ENCODE measurements at places on chromosomes 7 and 10. TPM values are rescaled to one million over a fixed set of nuclear protein-coding genes. Genes with fewer than 3 reads are reported as not detected.

DNA sequence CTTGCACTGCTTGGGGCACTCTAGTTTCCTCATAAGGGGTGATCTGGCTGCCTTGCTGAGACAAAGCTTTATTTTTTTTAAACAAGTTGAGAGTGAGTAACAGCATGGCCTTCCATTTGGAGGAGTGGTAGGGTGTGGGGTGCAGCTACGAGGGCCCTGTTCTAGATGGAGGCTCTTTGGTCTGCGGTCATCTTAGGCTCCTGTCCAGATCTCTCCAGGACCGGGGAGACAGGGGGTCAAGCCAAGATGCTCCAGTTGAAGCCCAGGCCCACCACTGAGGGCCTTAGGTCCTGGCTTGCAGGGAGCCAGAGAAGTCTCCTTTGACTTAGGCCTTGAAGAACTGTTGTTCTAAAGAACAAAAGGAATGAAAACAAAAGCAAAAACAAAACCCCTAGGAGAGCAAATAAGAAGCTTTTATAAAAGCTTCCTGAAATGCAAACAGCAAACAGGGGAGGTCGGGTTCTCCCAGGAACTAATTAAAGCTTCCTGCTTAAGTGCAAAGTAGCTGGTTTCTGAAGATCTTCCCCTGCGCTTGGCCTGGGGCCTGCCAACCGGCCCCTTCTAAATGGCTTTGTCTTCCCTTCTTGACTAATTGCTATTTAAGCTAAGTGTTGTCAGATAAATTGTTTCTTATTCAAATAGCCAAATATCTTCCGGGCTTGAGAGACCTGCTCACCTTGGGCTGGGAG is 259.2 kb downstream of the GLRX3 start:
- H3K27me3 ChIP-seq = peaks cover 1% of the 10 kb centered on the region
- H3K36me3 ChIP-seq = peaks cover 6% of the 10 kb centered on the region
- no peak overlapping the region for H3K27ac ChIP-seq
- H3K4me3 ChIP-seq = no peak overlapping the region
- DNase-seq = no peak
- no peaks in the 10 kb centered on the region for H3K4me1 ChIP-seq

DNA sequence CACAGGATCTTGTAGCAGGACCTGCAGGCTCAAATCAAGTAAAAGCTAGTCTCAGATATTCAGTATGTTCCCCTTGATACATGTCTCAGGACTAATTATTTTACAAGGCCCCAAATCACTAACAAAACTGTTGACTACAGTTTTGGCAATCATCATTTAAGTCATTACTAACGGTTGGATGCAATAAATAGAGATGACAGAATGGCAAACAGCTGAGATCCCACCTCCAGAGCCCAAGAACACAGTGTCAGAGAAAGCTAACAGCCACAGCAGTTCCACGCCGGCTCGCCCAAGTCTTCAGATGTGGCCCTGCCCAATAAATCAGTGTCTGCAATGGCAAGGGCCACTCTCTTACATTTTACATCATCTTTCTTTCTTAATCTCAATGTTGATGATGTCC is 87.6 kb downstream of the CTBP2 start:
- no peaks in the 10 kb centered on the region for H3K27me3 ChIP-seq
- H3K27ac ChIP-seq = no peak overlapping the region
- peaks cover 25% of the 10 kb centered on the region for H3K36me3 ChIP-seq
- H3K4me3 ChIP-seq = no peak overlapping the region
- DNase-seq = no peak

DNA sequence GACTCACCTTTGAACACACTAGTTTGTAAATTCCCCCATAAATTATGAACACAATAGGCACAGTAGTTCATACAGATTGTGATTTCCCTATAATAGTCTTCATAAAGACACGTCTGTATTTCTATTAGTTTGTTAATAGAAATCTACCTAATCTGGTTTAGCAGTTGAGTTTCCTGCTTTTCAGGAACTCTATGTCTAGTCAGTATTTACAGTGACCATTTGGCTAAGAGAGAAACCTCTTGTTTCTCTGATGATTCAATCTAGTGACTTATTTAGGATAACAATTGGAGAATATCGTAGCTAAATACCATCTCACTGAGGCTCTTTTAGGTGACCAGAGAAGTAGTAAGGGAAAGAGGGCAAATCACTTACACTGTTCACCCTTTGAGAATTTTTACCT is 5.9 kb upstream of the HERPUD2 start:
- H3K27ac ChIP-seq = no peak overlapping the region
- no peaks in the 10 kb centered on the region for H3K27me3 ChIP-seq
- DNase-seq = no peak
- H3K36me3 ChIP-seq = peaks cover 3% of the 10 kb centered on the region

- DNase-seq = no peak
- no peaks in the 10 kb centered on the region for H3K36me3 ChIP-seq
- no peaks in the 10 kb centered on the region for H3K4me1 ChIP-seq
- H3K4me3 ChIP-seq = no peak overlapping the region
- H3K27ac ChIP-seq = no peak overlapping the region
Observed at GRCh38 chr7:147539685-147540084, 1050.9 kb upstream of the C7orf33 start.

Gene PVRIG
- total RNA-seq = not detected
